ENCODE measurements at places on chromosomes 5 and 9. TPM values are rescaled to one million over a fixed set of nuclear protein-coding genes. Genes with fewer than 3 reads are reported as not detected.

DNA sequence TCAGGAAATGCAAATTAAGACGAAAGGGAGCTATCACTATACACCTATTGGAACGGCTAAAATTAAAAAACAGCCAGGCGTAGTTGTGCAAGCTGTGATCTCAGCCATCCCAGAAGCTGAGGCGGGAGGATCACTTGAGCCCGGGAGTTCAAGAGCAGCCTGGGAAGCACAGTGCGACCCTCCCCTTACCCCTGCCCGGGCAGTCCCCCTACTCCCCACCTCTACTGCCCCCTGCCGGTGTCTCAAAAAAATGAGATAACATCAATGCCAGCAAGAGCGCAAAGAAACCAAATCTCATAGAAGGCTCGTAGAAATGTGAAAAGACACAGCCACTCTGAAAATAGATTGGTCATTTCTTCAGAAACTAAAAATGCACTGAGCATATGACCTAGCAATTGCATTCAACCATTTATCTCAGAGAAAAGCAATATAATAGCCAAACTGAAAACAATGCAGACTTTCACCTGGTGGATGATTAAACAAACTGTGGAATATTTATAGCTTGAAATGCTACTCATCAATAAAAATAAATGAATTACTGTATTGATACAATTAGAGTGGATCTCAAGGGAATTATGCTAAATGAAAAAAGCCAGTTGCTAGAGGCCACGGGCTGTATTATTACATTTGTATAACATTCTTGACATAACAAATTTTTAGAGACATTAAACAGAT is 20.6 kb downstream of the OR2V2 start:
- no peak for DNase-seq

GRCh38 chr5:135608361-135608760 is 29.6 kb upstream of the CXCL14 start:
- DNase-seq = no peak

GRCh38 chr9:125929846-125930245 is 182.7 kb downstream of the PBX3 start:
- DNase-seq = no peak

The TMEFF1 gene
- total RNA-seq = 0.37 TPM

DNA sequence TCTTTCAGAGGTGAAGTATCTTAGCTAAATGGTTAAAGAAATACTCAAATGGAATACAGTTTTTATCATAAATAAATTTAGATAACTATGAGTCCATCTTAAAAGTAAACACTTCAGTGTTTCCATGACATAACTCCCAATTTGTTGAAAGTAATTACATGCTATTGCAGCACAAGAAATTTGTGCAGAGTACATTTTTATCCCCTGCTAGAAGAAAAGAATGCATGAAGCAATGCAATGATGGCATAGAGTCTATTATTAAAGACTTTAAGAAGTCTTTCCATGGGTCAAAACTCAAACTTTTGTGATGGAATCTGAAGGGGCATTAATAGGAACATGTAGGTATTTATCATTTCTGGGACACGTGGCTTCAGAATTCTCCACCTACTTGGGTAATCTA is 106.6 kb upstream of the DPYSL3 start:
- no peak for DNase-seq

GRCh38 chr9:77839459-77840140 is 191.5 kb upstream of the GNA14 start:
- DNase-seq = no peak

DNA sequence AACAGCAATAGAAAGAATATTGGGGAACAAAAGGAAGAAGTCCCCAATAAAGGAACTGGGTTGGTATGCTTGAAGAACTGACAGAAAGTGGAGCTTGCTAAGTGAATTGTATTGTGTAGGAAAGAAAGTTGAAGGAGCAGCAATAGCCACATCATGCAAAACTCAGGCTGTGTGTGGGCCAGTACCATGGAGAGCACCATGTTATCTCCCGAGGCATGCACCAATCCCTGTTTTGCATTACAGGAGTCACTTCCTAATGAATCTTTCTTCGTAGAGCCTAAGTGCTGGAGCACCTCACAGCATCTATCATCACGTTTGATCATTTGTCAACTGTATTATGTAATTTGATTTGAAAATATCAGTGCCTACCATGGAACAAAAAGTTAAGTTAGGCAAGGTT is 137.7 kb upstream of the NMUR2 start:
- no peak for DNase-seq

DNA sequence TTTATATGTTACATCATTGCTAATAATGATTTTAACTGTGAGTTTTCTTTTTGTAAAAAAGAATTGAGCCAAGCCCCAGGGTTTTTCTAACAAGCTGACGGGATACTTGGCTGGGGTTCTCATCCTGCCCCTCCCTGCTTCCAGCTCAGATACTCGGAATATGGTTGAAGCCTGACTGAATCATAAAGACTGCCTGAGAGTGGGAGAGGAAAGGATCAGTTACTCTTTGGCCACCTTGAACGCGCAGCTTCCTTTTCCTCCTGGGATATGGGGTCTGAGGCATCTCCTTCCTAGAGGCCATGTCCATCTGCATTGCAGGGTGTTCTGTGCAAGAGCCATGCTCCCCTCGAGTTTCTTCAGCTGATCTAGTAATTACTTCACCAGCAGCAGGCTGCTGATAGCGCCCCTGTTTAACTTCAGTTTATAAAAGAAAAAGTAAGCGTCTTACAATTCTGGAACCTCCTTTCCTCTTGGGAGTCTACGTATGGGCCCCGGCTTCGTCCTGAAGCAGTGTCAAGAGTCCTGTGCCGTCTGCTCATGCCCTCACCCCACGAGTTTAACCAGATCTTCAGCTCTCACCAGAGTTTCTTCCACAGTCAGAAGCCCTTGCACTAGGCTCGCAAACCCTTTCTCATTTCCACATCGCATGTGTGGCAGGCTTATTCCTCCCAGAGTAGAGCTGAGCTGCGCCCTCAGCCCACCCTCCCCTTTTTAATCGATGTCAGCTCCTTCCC is 130.0 kb downstream of the MVB12B start:
- DNase-seq = no peak

The CCL28 gene
- total RNA-seq = 4.8 TPM

The GABRA6 gene
- not detected for total RNA-seq

The SHISAL2B gene
- total RNA-seq = not detected

DNA sequence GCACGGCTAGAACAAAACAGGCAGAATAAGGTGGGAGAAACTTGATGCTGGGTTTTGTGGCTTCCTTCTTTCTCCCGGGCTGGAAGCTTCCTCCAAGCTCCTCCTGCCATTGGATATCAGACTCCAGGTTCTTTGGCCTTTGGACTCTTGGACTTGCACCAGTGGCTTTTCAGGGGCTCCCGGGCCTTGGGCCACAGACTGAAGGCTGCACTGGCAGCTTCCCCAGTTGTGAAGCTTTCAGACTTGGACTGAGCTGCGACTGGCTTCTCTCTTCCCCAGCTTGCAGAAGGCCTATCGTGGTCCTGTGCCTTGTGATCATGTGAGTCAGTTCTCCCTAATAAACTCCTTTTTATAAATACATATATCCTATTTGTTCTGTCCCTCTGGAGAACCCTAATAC is 364.4 kb downstream of the DNAH5 start:
- DNase-seq = no peak

DNA sequence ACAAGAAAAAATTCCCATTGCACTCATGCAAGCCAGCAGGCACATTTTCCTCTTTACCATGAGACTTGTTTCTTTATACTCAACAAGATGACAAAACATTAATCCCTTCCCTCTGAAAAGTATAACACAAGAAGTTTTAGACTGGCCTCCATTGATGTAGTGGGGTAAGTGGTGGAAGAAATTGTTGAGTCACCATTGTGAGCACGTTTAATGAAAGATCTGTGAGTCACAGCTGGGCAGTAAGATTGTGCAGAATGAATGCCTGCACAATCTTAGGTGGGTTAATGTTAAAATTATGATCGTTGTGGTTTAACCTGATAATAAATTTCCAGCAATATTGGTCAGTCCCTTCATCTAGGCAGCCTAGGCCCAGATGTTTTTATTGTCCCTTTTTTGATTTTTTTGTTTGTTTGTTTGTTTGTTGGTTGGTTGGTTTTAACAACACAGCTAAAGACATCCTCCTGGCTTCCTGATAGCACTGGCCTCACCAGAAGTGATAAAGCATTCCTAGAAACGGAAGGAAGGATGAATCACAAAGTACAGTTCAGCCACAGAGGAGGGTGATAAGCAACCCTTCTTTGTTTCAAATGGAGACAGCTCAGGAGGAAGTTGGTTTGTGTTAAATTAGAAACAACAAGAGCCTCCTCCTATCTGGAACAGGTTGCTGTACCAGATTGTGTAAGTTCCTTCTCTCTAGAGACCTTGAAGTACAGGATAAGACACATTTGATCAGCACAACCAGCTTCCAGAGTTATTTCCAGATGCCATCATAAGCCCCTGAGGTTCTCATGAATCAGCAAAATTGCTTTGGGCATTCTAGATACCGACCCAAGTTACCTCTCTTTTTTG is 40.3 kb downstream of the SLC24A2 start:
- no peak for DNase-seq

DNA sequence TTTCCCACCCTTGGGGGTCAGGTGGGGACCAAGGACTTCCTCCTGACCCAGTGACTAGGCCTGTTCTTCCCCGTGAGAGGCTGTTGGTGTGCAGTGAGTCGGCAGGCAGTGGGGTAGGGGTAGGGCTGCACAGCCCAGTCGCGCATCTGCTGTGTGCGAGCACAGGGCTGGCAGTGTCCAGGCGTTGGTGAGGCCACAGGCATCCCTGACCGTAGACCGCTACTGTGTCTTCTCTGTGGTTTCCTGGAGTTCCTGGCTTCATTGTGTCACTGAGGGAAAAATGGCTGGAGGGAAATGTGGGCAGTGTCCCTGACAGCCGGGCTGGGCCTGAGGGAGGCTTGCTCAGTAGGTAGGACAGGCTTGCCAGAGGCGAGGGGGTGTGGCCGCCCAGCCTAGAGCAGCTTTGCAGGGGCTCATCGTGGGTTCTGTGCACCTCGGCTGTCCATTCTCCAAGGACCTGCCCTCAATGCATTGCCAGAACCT is 95.4 kb downstream of the CACNA1B start:
- DNase-seq = peak; percentile 74

DNA sequence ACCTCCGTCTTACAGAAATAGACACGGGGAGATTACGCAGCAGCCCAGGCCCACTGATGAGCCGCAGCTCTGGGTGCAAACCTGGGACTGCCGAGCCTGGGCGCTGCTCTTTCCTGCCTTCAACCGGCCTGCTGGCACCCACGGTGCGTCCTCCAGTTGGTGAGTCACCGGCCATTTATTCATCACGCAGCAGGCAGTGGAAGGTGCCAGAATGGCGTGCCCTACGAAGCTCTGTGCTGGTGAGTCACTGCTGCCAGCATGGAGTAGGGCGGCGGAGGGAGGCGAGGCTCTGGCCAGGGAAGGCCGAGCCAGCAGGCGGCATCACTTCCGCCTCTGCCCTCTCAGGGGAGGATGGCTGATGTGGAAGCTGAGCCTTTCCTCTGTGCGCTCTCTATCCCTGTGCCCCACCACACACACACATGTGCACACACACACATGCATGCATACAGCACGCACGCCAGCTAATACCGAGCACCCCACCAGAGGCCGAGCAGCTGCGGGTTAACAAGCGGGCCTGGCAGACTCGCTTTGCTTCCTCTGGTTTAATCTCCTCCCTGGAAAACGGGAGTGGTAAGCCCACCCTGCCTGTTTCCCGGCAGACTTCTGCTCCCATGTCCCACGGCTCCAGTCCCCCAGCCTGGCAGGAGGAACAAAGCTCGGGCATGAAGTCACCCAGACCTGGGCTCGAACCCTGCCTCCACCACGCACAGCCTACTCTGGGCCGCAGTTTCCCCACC is 39.2 kb downstream of the OLFM1 start:
- DNase-seq = no peak

DNA sequence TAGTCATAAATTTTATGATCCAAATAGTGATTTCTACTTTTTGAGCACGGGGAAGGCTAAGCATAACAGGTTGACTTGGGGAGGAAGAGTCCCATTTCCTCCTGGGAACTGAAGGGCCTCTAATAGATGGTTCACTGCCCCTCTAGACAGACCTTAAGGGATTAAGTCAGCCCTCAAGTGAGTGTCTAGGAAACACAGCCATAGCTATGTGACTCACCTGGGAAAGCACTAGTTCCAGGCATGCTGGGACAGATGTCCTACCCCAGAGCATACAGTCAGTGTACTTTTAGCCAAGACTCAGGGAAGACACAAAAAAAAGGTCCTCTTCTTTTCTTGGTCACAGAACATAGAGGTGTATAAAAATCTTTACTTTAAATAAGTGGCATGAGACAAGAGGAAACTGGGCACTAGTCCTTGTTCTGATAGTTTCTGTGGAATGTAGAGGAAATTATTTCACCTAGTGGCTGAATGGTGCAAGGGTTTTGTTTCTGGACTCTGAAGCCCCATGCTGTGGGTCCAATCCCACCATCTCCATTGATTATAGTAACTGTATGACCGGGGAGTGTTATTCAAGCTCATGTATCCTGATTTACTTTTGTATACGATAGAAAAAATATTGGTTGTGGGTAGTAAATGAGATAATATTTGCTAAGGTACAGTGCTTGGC is 86.0 kb downstream of the NREP start:
- DNase-seq = no peak

GRCh38 chr5:89246864-89247263 is 363.9 kb upstream of the MEF2C start:
- DNase-seq = no peak

DNA sequence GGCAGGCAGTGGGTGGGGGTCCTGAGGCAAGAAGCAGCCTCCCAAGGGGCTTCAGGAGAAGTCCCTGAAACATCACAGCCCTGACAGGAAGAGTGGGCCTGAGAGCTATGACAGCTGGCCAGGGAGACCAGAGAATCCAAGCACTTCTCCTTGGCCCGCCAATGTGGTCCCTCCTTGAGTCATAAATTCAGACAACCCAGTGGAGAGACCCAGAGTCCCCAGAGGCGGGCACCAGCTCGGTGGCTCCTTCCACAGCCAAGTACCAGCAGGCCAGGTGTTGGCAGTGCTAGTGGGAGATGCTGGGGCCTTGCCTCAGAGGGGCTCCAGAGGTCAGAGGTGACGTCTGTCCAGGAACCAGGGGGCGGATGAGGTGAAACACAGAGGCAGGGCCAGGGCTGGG is 1.6 kb upstream of the DOK3 start:
- DNase-seq = no peak
